Hippocampal formation (tissue), 2 donors: ENCODE measurements at places on chromosomes 12 and 14.
A peak's percentile ranks its signal among the peaks of the same experiment; 100 is the strongest.

GRCh38 chr14:79328863-79329262 is 882.4 kb downstream of the DIO2 start:
- DNase-seq, result no peak

DNA sequence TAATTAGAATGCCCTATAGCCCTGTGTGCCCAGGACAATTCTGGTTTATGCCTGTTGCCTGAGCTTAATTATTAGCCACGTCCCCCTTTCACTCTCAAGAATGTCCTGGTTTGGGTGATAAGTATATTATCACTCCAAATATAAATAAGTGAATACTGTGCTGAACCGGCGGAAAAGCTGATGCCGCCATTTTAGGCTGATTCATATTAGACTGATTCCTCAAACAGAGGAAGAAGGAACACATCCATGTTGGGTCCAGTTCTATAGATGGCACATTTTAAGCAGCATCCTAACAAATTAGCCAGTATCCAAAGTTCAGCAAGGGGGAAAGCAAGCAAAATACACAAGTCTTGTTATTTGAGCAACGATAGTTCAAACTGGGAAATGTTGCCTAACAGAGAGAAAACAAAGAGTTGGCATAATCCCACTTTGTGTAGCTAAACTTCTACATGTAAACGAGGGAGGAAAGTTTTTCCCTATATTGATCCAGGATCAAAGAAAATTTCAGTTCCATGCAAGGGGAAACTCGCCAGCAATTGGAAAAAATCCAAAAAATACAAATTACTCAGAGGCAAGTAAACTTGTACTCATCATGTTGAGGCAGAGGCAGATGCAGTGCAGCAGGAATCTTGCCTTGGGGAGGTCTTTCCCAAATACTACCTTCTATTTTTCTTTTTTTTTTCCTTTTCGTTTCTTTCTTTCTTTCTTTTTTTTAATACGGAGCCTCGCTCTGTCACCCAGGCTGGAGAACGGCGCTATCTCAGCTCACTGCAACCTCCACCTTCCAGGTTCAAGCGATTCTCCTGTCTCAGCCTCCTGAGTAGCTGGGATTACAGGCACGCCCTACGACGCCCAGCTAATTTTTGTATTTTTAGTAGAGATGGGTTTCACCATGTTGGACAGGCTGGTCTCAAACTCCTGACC is 96.2 kb downstream of the ITPR2 start:
- DNase-seq, result no peak

GRCh38 chr14:56953884-56954283 is 143.6 kb upstream of the OTX2 start:
- DNase-seq, result no peak

DNA sequence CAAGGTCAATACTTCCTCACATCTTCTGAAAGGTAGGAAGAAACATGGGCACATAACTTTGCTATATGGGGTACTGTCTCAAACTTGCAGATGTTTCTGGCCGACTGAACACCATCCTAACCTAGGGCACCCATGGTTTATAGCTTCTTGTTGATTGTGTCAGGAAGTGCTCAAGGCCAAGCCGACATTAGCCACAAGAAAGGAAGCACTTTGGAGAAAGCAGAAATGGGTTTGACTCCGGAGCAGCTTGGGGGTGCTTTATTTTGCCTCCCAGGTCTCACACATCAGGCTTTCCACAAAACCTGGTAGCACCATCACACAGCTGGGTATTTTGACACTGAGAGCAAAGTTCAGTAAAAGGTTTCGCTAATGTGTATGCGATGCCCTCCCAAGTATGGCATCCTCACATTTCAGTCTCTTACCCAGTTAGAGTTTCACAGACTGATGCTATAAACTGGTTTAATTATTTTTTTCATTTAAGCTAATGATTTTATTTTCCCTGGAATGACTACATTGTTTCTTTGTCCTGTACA is 25.2 kb upstream of the BHLHE41 start:
- no peak for DNase-seq

DNA sequence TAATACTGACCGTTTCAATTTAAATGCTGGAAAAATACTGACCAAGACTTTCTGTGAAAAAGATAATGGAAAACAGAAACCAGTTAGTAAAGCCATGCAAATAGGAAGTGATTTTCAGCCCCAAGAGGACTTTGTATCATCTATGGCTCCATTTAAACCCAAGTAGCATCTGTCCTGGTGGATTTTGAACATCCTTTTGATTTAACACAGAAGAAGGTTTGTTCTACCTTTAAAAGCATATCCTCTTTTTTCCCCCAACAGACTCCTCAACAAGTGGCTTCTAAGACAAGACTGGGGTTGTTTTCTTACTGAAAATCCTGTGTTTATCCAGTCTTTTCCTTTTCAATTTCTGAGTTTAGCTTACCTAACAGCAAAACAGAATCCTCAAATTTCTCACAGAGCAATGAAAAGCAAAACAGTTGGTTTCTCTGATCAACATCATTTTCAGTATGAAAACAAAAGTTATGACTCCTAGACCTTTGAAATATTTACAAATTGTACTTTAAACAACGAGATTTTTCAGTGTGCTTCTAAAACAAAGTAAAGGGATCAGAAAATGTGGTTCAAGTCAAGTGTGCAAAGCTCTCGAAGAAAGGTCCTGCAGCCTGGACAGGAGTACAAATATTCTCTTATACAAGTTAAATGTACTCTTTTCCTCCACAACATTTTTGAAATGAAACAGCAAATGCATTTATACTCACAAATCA is 2.9 kb downstream of the PHLDA1 start:
- no peak for DNase-seq

DNA sequence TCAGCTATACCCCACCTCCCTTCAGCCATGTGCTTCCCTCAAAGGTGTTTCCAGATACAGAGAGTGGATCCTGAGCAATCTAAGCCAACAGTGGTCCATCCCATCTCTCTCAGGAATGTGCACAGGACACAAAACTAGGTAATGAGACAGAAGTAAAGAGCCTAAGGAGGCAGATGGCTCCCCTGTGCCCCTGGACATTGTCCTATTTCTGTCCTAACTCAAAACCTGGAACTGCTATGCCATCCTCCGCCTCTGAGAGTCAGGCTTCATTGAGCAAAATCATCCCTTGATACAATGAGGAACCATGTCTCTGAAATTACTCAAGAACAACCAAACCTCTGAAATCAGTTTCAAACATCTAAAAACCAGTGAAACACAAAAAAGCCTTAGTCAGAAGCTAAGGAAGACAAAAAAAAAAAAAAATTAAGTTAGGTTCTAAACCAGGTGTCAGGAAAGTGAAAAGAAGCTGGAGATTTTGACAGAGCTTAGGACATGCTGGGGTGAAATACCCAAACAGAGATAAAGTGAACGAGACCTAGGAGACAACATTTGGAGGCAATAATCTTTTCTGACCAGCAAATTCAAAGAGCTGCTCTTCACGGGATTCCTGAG is 200.3 kb upstream of the PLEKHG7 start:
- DNase-seq, result peak; percentile 11

DNA sequence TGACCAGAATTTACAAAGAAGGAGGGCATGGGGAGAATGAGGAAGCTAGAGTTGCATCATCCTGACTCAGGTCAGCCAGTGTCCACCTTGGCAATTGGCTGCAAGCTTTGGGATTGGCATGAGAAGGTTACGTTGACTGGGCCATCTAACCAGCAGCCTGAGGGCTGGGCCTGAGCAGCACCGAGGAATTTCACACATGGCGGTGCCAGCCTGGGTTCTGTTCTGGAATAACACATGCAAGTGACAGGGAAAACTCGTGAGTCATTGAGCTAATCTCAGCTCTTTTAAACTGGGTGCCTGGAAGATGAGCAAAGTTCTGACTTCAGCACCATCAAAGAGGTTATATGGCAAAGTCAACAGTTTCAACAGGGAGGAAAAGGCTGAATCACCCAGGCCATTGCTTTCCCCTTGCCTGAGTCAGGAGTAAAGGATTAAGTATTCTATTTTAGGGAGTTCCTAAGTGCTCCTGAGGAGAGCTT is 543.2 kb upstream of the TBX3 start:
- DNase-seq, result no peak

- no peak for DNase-seq
These were observed 214.2 kb upstream of the KRR1 start for GRCh38 chr12:75725521-75726111.

DNA sequence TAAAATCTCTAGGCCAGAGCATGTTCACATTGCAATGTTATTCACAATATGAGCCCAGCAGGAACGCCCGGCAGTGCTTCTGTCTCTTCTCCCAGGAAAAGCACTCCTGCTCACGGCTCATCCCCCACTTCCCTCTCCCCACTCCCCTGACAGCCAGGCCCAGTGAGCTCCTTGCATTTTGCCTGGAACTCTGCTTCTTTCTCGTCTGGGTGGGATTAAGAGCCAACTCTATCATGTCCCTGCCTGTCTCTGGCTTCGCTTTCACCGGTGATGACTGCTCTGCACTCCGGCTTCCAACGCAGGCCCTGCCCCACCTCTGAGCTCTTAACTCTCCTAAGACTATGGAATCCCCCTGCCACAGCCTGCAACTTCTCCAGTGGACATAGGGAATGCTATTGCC is 2.5 kb downstream of the PLEK2 start:
- no peak for DNase-seq

DNA sequence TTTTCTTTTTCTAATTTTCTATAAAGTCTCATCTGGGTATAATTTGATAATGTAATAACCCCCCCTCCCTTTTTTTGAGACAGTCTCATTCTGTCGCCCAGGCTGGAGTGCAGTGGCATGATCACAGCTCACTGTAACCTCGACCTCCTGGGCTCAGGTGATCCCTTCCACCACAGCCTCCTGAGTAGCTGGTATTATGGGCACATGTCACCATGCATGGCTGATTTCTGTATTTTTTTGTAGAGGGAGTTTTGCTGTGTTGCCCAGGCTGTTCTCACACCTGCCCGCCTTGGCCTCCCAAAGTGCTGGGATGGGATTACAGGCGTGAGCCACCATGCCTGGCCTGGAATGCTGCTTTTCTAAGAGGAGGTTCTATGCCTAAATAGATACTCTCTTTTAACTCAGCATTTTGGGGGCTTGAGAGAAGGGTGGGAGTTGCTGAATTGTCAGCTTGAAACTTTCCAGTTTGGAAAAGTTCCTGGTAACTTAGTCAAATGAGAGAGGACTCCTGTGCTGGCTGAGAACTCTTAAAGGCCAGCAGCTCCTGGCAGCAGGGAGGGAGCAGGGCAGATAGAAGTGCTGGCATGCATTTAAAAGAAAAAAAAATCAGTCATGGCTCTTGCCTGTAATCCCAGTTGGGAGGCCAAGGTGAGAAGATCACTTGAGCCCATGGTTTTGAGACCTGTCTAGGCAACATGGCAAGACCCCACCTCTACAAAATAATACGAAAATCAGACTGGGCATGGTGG is 13.0 kb downstream of the NUDT4 start:
- no peak for DNase-seq
